SJCRH30 (cell line): ENCODE measurements at places on chromosomes 16 and 17.

DNA sequence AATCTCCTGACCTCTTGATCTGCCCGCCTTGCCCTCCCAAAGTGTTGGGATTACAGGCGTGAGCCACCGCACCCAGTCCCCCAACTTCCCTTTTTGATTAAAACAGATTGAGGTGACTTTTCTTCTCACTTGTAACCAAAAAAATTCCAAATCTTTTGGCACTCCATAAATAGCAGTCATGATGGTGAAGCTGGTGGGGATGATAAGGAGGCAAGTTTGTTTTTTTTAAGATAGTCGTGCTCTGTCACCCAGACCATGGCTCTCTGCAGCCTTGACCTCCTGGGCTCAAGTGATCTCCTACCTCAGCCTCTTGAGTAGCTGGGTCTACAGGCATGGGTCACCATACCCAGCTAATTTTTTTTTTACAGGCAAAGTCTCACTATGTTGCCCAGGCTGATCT, 34.7 kb upstream of the PLCG2 start:
- H3K27me3 ChIP-seq: no peaks in the 10 kb centered on the region
- DNase-seq: no peak
- no peak overlapping the region for H3K27ac ChIP-seq
- no peaks in the 10 kb centered on the region for H3K36me3 ChIP-seq
- H3K4me3 ChIP-seq: no peak overlapping the region

- H3K4me1 ChIP-seq: peaks cover 12% of the 10 kb centered on the region; the same call in 1 of the 2 replicates
- no peaks in the 10 kb centered on the region for H3K27me3 ChIP-seq
- DNase-seq: peak; percentile 91
- no peak overlapping the region for H3K27ac ChIP-seq
- no peaks in the 10 kb centered on the region for H3K36me3 ChIP-seq
Observed at GRCh38 chr17:13415871-13416416, 185.8 kb downstream of the HS3ST3A1 start.

DNA sequence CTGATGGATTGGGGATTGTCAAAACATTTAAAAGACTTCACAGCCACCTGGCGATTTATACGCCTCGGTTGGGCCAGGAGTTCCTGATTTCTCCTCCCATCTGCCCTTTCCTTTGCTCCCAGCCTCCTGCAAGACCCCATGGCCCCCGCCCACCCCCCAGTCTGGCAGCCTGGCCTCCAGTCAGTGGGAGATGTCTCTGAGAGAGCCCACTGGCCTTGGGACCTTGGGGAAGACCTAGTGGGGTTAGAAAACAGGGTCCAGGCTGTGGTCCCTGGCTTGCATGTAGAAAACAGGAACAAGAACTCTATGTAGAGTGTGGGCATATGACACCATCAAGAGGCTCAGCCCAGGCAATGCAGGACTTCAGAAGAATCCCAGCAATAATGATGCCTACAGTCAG, 209.4 kb upstream of the C16orf82 start:
- no peaks in the 10 kb centered on the region for H3K4me1 ChIP-seq
- H3K4me3 ChIP-seq: no peak overlapping the region
- H3K27ac ChIP-seq: no peak overlapping the region
- H3K27me3 ChIP-seq: no peaks in the 10 kb centered on the region
- no peaks in the 10 kb centered on the region for H3K36me3 ChIP-seq

DNA sequence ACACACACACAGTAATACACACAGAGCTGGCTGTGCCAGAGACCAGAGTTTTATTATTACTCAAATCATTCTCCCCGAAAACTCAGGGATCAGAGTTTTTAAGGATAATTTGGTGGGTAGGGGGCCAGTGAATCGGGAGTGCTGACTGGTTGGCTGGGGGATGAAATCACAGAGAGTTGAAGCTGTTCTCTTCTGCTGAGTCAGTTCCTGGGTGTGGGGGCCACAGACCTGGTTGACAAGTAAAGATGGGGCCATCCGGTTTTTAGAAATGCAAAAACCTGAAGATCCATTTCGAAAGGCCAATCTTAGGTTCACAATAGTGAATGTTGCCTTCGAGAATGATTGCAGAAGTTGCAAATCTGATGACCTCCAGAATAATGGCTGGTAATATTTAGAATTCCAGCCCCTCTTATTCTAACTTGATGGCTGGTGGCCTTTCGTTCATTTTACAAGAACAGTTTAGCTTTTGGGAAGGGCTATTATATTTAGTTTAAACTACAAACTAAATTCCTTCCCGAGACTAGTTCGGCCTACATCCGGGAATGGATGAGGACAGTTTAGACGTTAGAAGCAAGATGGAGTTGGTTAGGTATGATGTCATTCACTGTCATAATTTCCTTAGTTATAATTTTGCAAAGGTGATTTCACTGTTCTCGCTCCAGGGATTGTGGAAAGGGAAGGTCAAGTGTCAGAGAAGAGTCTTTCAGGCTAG, 123.2 kb downstream of the KCNJ18 start:
- H3K4me1 ChIP-seq: no peaks in the 10 kb centered on the region
- H3K27me3 ChIP-seq: peaks cover 41% of the 10 kb centered on the region
- H3K4me3 ChIP-seq: no peak overlapping the region
- H3K27ac ChIP-seq: no peak overlapping the region
- DNase-seq: peak; percentile 29
- no peaks in the 10 kb centered on the region for H3K36me3 ChIP-seq

- H3K4me1 ChIP-seq: no peaks in the 10 kb centered on the region
- no peak overlapping the region for H3K4me3 ChIP-seq
- no peaks in the 10 kb centered on the region for H3K36me3 ChIP-seq
- peak; percentile 38 for DNase-seq
Observed at GRCh38 chr17:27756467-27757371, 43.6 kb downstream of the NOS2 start.

DNA sequence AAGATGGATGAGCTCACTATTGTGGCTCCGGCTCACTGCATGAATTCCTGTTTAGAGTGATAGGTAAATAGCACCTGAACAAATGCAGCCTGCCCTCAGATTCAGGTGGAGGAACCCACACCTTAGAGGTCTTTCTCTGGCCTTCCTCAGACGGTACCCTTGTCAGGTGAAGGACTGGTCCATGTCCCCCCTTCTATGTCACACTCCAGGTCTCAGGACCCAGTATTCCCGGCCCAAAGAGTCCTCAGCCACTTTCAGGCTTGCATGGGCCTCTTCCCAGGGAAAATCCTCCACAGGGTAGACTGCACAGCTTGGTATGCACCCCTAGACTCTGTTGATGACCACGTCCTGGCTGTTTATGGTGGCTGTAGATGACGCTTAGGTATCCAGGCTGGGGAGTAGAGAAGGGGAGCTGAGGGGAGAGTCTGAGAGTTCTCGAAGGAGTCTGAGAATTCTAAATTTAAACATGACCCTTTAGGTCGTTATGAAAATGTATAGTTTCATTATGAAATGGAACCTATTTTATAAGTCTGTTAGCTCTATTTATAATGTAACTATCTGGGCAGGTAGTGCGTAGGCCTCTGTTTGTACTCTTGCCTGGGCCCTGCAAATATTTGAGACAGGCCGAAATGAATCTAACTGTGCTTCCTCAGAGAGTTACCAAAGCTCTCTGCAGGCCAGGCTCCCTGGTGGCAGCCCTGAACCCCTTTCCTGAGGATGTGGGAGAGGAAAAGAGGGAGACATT, 32.5 kb upstream of the CCR7 start:
- no peaks in the 10 kb centered on the region for H3K27me3 ChIP-seq
- H3K36me3 ChIP-seq: no peaks in the 10 kb centered on the region
- H3K4me3 ChIP-seq: no peak overlapping the region
- H3K27ac ChIP-seq: no peak overlapping the region

DNA sequence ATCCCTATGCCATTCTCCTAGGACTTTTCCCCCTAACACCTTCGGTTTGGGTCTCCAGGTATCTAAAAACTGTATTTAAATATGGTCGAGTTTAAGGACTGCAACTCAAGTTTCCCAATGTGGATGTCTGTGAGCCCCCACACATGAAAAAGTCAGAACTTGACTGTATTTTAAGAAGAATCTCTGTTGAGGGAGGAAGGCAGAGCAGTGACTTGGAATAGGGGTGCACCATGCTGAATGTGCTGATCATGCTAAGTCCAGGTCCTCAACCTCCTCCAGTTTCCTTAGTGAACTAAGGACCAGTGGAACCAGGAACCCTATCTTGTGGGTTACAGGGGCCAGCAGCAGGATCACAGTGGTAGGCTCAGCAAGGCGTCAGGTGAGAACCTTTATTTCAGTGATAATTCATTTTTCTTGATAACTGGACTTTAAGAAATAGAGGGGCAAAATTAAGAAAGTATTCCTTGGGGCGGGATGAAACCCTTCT, 19.5 kb downstream of the GRB7 start:
- peaks cover 8% of the 10 kb centered on the region; the same call in 1 of the 2 replicates for H3K27me3 ChIP-seq
- no peaks in the 10 kb centered on the region for H3K36me3 ChIP-seq
- H3K4me3 ChIP-seq: no peak overlapping the region
- DNase-seq: no peak
- H3K27ac ChIP-seq: no peak overlapping the region
- no peaks in the 10 kb centered on the region; the same call in 1 of the 2 replicates for H3K4me1 ChIP-seq

DNA sequence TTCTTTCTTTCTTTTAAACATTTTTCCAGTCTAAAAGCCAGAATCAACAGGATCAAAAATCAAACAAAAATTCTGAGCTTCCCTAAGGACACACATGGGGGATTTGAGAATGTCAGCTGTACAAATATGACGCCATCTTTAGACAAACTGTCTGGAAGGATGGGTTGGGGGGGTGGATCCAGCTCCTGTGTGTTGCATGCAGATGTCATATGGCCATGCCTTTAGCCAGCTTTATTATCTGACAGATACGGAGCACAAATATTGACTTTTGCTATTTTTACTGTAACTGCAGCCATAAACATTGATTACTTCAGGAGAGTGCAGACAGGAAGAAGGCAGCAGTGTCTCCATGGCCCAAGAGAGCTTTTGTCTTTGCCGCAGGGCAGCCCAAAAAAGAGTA, 279.4 kb upstream of the ELAC2 start:
- H3K4me3 ChIP-seq: no peak overlapping the region
- peak overlapping the region; percentile 15; the same call in 1 of the 2 replicates for H3K27ac ChIP-seq
- peaks cover 17% of the 10 kb centered on the region for H3K4me1 ChIP-seq
- peak; percentile 75 for DNase-seq

DNA sequence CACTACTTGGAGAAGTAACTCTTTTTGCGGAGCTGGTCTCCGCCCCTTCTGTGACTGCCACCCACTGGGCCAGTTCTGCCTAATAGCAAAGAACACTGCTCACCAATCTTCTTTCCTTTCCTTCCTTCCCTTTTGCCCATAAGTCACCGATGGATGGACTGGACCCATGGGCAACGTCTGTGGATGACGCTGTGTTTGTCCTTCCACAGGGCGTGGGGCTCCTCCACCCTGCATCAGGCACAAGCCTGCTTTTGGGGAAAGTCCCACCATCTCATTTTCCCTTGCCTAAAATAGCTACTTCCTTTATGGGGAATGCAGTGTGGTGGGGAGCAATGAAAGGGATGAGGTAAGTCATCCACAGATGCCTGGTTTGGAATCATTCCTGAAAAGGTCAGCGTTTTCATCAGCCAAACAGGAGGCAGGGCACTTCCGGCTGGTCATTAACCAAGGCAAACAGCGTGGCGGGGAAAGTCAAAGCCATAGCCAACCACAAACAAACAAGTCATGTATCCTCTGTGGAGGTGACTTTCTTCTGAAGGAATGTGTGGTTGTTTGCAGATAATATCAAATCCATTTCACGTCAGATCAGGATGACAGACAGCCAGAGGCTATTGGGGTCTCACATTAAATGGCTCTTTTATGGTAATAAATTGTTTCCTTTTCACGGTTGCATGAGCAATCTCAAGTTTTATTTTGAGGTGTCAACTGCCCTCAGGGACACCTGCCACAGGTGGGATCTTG, 30.7 kb upstream of the MED9 start:
- H3K4me1 ChIP-seq: peaks cover 34% of the 10 kb centered on the region
- H3K27me3 ChIP-seq: no peaks in the 10 kb centered on the region
- H3K4me3 ChIP-seq: peak overlapping the region; percentile 0; the same call in 1 of the 2 replicates

DNA sequence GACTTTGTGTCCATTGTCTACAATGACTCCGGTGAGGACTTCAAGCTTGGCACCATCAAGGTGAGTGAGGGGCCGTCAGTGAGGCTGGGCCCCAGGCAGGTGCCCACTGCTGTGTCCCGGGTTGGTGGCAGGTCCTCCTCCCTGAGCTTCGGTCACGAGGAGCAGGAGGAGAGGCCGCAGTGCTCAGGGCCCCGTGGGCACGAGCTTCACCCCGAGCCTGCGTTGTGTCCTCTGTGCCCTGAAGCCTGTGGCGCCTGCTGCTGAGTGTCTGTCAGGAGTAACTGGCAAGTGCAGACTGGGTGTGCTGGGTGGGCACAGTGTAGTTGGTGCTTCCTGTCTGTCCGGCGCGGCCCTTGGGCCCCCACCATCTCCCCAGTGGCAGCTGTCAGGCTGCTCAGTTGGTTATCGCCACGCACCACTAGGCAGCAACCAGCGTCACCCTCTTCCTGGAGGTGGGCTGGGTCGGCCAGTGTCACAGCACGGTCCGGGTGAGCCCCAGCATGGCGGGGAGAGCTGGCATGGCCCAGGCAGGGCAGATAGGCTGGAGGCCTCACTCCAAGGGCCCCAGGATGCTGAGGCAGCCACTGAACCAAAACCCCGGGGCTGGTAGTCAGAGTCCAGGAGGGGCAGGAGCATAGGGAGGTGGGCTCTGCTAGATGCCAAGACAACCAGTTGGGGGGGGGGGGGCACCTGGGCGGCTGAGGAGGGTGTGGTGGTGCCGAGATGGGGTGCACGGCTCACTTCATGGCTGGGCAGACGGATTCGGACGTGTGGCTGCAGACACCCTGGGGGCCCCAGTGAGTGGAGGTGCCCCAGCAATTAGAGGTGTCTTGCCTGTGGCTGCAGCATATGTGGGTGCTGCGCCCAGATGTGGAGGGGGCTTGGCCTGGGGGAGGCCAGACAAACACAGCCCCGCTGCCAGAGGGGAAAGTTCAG, 39.3 kb downstream of the TSC2 start:
- H3K4me3 ChIP-seq: no peak overlapping the region
- no peaks in the 10 kb centered on the region for H3K4me1 ChIP-seq
- H3K27me3 ChIP-seq: no peaks in the 10 kb centered on the region
- H3K27ac ChIP-seq: no peak overlapping the region
- no peak for DNase-seq

- H3K27me3 ChIP-seq: no peaks in the 10 kb centered on the region
- H3K4me1 ChIP-seq: no peaks in the 10 kb centered on the region
- no peak overlapping the region for H3K4me3 ChIP-seq
- DNase-seq: no peak
- no peaks in the 10 kb centered on the region for H3K36me3 ChIP-seq
- no peak overlapping the region for H3K27ac ChIP-seq
Observed at GRCh38 chr17:61568219-61569072, 22.6 kb downstream of the NACA2 start.

DNA sequence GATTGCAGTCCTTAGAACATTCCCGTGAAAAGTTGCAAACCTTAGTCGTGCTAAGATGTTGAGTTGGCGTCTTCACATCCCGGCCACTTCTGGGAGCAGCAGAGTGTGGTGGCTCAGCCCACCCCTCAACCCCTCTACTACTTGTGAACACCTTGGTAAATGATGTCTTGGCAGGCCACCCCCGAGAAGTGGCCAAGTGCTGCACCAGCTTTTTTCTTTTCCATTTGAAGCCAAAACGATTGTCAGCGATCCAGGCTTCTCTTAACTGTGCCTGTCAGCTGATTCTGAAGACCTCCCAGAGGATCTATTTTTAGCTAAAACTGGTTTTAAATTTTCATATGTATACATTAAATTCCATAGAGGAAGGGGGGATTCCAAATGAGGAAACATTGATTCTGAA, 247.5 kb downstream of the CDH13 start:
- no peak overlapping the region for H3K4me3 ChIP-seq
- DNase-seq: no peak
- no peak overlapping the region for H3K27ac ChIP-seq
- no peaks in the 10 kb centered on the region for H3K4me1 ChIP-seq
